Activated T-helper 1 cell treated with Interleukin-2 at 50 U/mL for 16 hours (primary cell): ENCODE measurements at places on chromosomes 12 and 14.

GRCh38 chr14:24422694-24423601, 6.5 kb downstream of the CBLN3 start:
- DNase-seq = no peak

DNA sequence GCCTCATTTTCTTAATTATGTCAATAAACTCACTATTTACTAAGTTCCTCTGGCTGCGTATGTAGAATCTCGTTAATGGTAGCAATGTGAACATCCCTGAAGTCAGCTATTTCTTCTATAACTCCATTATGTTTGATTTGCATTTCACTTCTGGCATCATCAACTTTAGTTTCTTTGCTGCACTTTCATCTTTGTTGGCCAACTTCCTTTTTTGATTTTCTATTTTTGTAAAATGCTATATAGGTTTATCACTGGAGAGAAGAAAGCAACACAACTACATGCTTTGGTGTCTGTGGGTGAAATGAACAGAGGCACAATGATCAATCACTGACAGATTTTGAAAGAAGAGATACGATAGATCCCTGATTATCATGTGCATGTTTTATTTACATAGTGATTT, 58.5 kb upstream of the ATF7IP start:
- no peak for DNase-seq

DNA sequence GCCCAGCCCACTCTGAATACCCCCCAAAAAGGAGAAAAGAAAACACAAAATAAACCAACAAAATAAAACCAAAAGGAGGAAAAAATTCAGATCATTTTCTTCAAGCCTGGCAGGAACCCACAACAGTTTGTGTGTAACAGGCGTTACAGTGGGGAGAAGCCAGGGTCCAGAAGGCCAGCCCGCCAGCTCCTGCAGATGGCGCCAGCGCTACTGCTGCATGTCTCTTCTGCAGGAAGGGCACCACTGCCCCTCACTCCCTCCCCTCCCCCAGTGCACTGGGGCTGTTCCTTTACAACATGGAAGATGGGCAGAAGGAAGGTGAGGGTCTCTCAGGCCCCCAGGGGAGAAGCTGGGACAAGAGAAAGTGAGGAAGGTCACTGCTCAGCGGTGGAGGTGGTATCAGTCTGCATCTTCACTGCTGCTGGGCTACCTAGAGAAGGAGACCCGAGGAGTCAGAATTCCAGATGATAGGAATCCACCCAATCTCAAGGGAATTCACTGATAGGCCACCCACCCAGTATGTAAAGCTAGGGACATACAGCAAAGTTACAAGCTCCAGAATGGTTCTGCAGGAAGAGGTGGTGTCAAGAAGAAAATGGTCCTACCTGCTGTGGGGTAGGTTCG, 2.3 kb upstream of the NOP2 start:
- no peak for DNase-seq

- no peak for DNase-seq
Observed at GRCh38 chr12:25884024-25884919, 74.2 kb upstream of the RASSF8 start.

DNA sequence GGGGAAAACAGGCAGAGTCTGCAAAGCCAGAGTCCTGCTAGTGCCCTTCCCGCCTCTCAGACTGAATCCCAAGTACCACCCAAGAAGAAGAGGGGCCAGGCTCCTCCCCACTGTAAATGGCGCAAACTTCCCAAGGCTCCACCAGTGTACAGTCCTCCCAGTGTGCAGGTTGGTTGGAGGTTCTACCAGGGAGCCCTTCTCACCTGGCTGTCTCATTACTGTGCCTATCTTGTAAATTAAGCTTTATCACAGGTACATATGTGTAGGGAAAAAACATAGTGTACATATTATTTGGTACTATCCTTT, 189.7 kb downstream of the FSCB start:
- DNase-seq = no peak

- no peak for DNase-seq
Observed at GRCh38 chr14:32331206-32331605, 2.1 kb downstream of the AKAP6 start.

DNA sequence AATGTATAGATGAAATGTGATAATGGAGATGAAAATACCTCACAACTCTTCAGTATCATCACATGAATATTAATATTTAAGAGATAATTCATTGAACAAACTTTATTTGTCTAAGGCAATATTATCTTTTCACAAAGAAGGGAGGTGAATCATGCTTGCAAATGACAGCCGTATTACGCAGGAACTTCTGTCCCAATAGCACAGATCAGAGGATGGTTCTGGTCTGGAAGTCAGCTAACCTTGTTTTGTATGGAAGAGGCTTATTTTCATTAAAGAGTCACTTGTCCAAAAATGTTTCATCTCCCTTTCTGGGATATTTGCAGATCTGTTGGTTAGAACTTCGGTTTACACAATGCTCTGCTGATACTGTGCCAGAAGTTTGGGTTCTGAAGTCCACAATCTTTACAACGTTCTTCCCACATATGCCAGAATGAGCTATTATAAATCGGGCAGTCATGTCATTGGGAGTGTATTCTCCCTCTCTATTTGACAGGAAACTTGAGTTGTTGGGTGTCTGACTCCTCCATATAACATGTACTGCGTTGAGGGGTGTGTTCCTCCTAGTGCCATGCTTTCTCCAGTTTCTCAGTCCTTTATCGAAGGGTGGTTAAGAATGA, 29.8 kb downstream of the YY1 start:
- DNase-seq = no peak

- DNase-seq = no peak
Observed at GRCh38 chr14:38044710-38045109, 163.0 kb upstream of the SSTR1 start.

GRCh38 chr12:8566525-8566924, 25.8 kb upstream of the CLEC4E start:
- no peak for DNase-seq

GRCh38 chr12:104816845-104817503, 141.1 kb downstream of the SLC41A2 start:
- no peak for DNase-seq

- no peak for DNase-seq
Observed at GRCh38 chr14:101849125-101849524, 87.6 kb downstream of the PPP2R5C start.

DNA sequence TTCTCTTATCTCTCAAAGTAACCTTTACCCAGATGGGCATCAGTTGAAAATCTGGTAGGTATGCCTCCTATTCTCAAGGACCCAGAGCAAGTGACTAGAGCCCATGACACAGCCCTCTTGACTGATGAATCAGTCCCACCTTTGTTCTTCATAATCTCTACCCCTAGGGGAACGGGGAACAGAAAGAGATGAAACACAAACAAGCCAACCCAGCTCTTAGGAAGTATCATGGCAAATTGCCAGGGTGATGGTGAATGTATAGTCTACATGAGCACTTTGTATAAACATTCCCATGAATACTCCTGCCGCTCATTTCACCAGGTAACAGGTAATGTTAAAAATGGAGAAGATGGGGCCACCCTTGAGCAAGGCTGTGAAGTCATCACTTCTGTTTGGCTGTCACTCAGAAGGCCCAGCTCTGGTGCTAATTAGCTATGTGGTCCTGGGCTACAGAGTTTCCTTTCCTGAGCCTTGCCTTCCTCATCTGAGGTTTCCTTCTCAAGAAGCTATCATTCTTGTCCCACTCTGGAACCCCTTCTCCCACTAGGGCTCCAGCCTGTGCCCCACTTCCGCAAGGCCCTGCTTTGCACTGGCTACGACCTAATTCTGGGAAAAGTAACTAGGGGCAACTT, 161.7 kb downstream of the ANO2 start:
- no peak for DNase-seq

- no peak for DNase-seq
Observed at GRCh38 chr14:104461676-104462449, 117.7 kb upstream of the C14orf180 start.

- no peak for DNase-seq
Observed at GRCh38 chr12:23006413-23006812, 381.4 kb downstream of the ETNK1 start.

- no peak for DNase-seq
Observed at GRCh38 chr12:130152386-130152785, 9.9 kb upstream of the FZD10 start.

GRCh38 chr14:32370714-32371113, 41.6 kb downstream of the AKAP6 start:
- no peak for DNase-seq

- no peak for DNase-seq
Observed at GRCh38 chr12:7346551-7347225, 42.8 kb downstream of the ACSM4 start.

DNA sequence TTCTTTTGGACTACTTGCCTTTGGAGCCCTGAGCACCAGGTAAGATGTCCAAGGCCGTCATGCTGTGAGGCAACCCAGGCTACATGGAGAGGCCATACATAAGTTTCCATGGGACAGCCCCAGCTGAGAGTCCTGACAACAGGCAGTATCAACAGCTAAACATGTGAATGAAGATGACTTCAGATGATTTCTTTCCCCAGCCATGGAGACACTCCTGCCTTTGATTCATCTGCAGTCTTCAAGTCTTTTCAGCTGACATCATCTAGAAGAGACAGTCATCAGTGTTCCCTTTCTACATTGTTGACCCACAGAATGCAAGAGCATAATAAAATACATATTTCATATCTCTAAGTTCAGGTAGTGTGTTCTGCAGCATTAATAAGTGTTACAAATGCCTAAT, 398.7 kb downstream of the BTG1 start:
- DNase-seq = no peak

- no peak for DNase-seq
Observed at GRCh38 chr14:36511981-36512584, 7.9 kb downstream of the NKX2-1 start.

- no peak for DNase-seq
Observed at GRCh38 chr12:23666866-23667265, 282.6 kb downstream of the SOX5 start.

GRCh38 chr14:69951263-69951662, 72.0 kb downstream of the SMOC1 start:
- DNase-seq = no peak
